Kidney epithelial cell (primary cell): ENCODE measurements at places on chromosomes 5 and 9.

DNA sequence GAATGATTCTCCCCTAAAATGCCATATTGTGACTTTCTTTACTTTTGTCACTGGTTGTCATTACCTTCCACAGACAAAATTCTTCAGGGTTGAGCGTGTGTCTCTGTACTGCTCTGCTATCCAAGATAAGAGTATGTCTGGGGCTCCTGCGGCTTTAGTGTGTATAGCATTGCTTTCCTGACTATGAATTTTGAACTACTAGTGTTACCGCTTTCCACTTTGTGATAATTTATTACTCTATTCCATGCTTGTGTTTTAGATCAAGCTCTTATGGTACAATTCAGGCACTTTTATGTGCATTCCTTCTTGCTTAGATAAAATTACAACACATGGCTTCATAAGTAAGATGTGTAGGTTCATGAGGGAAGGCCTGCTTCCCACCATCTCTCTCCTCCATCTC lies 51.5 kb upstream of the MEF2C start:
- DNase-seq, result no peak

GRCh38 chr5:131279204-131279603 lies 15.4 kb downstream of the CDC42SE2 start:
- DNase-seq, result no peak

DNA sequence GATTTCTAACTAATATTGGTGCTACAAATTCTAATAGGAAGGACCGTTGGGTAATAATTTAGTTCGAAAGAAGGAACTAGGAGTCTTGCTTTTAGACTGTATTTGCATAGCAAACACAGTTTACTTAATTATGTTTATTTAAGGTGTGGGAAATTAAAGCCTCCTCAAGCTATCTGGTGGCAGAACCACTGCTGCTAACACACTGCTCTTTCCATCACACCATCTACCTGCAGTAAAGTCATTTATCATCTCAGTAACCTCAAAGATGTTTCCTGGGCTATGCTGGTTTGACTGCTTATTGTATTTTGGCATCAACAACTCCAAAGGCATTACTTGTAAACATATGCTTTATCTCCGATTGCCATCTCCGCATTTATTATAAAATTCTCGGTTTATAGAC lies 114.3 kb downstream of the DEPDC1B start:
- DNase-seq, result no peak

DNA sequence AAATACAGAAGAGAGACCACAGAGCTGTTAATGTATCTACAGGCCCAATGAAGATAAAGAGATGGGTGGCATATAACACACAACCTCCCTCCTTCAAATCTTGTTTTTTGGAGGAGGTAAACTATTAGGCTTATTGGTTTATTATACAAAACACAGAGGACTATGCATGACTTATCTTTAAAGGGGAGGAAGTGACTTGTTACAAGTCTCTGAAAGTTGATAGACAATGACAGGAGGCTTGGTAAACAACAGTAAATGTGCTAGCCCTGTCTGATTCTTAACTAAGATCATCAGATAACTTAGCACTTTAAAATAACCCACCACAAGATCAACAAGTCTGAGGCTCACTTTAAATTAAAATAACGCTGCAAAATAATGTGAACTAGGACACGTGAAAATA lies 219.0 kb downstream of the MLLT3 start:
- no peak for DNase-seq

GRCh38 chr5:177447611-177448243 lies 1.1 kb downstream of the PRR7 start:
- peak; percentile 79 for DNase-seq

- no peak for DNase-seq
Measured at GRCh38 chr9:37678789-37679273, 28.1 kb downstream of the FRMPD1 start.

DNA sequence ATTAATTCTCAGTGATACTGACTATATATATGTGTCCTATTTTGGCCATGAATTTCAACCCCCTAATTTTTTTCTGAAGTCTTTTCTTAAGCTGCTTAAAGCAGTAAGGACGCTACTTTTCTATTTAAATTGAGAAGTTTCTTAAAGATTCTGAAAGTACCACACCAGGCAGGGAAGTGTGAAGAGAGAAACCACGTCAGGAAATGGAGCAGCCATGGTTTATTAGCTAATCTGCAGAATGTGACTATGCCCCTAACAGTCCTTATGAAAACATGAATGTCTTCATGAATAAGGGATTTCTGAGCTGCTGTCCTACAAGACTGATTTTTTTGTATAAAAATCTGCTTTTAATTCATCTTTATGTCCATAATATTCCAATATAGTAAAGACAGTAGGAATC lies 1724.3 kb upstream of the C9orf72 start:
- DNase-seq, result no peak

GRCh38 chr5:136213919-136214493 lies 21.0 kb upstream of the SMIM32 start:
- DNase-seq, result no peak
